Frontal cortex (tissue), 4 donors: ENCODE measurements at places on chromosomes 16 and 17. TPM values are rescaled to one million over a fixed set of nuclear protein-coding genes. Genes with fewer than 3 reads are reported as not detected.

CHP2 gene
- total RNA-seq = 1.2 TPM

KCNG4 gene
- total RNA-seq = not detected

CAPNS2 gene
- total RNA-seq = not detected

SLC7A5 gene
- 13.9 TPM for total RNA-seq

DHX58 gene
- total RNA-seq = 0.82 TPM

RNF222 gene
- total RNA-seq = not detected

DNA sequence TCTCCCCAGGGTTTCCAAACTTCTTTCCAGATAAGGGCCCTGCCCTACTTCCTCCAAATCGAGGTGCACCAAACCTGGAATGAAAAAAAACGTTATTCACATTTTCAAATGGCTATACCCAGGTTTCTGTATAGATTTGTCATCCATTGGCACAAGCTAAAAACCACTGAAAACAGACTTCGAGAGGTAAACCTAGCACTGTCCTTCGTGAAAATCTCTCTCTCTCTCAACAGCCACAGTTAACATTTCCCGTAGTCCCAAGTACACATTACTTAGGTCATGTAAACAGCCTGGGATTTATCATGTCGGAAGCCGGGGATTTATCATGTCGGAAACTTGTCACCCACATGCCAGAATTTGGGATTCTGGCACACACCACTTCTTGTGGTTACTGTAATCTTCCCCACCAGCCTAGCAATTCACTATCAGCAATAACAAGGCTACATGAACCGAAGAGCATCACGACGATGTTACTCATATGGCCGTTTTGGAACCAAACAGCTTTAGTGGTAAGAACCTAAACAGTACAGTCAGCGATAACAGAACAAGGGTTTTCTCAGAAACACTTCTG, 1.2 kb downstream of the DDX5 start:
- no peak for DNase-seq

DNA sequence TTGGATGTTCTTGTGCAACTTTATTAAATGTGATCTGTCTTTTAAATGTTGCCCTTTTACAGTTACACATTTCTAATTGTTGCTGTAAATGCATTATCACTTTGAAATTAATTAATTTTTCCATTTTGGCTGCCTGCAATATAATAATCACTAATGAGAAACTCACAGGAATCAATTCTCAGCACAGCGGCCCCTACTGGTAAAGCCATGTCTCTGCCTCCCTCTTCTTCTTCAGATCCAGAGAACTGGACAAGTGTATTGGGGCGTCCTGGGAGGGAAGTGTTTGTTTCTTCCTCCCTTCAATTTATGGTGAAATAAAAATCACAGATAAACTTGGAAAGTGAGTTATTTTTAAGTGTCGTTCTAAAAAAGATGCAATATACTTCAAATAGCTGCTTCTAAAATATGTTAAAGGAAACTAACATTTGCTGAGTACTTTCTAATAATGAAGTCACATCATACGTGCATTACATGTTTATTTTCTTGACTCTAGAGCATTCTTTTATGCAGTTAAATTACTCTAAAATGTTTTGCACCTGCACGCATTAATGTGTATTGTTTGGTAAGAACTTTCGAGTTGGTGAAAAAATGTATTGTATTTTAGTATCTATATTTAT, 338.0 kb downstream of the WWOX start:
- peak; percentile 14 for DNase-seq

GRCh38 chr17:74818291-74818938, 41.3 kb downstream of the GRIN2C start:
- no peak for DNase-seq

- no peak for DNase-seq
Measured at GRCh38 chr17:63519972-63520882, 2.9 kb upstream of the KCNH6 start.

DNA sequence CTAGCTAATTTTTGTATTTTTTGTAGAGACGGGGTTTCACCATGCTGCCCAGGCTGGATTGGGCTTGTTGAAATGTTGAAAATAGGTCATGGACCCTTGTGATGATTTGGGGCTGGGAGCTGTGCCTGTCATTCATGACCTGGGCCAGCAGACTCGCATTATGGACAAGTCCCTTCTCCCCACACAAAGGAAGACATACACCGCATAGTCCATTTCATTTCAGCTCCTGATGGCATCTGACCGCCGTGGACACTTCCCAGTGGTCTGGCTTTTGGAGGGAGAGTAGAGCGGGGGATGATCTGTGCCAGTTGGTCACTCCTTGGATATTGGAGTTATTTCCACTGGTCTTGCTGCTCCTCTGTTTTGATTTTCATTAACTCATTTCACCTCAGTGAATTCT, 34.8 kb downstream of the MPRIP start:
- no peak for DNase-seq

DNA sequence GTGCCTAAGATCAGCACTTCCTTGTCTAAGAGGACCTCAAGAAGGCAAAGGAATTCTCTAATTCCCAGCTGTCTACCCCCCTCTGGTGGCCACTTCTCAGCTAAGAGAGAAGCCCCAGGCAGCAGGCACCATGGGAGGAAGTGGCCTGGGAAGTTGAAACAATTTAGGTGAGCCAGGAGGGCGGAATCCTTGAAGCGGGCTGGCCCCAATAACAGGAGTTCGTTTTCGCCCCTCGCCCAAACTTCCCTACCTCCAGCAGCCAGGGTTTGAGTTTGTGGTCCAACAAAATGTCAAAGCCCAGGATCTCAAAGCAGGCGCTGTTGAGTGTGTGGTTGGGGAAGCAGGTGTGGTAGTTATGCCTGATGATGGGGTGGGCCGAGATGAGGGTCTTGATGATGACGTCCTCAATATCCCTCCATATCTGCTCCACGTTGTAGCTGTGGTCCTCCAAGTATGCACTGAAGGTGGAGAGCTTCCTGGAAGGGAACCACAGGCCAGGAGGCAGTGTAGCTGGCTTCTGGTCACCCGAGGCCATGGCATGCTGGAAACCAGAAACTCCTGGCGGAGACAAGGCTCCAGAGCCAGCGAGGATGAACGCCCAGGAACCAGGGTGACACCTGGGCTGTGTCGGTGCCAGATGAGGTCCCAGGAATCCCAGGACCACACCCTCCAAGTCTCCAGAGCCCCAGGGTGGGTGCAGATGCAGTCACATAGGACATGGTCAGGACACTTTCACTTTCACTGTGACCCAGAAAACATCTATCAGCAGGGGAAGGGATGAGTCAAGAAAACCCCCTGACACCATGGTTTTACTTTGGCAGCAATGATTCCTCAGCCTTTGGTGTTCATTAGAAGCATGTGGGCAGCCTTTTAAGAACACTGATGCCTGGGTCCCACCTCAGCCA, 25.6 kb downstream of the TTLL6 start:
- DNase-seq = peak; percentile 53
